Activated T-cell treated with anti-CD3 and anti-CD28 coated beads for 1 hour (primary cell): ENCODE measurements at places on chromosomes 2 and 18.

DNA sequence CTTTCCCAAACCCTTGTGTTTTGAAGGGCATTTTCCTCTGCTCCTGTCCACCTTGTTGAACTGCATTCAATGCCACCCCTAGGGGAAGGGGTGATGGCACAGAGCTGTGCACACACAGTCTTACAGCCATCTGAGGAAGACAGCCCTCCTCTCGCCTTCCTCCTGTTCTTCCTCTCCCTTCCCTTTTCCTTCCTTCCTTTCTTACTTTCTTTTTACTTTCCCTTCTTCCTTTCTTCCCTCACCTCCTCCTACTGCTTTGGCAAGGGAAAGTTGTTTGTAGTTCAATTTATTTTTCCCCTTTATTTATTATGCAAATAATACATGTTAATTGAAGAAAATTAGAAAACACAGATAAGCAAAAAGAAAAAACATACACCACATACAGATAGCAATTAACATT, 99.4 kb downstream of the CDH20 start:
- DNase-seq: no peak

GRCh38 chr18:44693030-44693784, 12.5 kb downstream of the SETBP1 start:
- DNase-seq: no peak

DNA sequence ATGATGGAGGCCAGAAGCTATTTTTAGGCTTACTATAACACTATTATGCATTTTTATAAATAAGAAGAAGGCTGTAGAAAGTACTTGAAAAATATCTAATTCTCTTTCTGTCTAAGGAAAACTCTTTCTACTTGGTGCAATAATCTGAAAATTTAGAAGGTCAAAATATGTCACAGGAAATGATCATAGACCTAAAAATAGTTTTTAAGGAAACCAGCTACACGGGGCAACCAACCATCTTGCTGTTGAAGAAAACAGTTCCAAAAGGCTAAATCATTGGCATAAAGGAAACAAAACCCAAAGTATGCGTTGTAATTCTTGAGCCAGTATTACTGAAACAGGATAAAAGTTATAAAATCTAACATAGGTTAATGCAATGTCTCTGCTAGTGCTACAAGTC, 40.2 kb downstream of the SOCS6 start:
- no peak for DNase-seq

GRCh38 chr2:170745305-170745704, 24.9 kb upstream of the ERICH2 start:
- DNase-seq: no peak

DNA sequence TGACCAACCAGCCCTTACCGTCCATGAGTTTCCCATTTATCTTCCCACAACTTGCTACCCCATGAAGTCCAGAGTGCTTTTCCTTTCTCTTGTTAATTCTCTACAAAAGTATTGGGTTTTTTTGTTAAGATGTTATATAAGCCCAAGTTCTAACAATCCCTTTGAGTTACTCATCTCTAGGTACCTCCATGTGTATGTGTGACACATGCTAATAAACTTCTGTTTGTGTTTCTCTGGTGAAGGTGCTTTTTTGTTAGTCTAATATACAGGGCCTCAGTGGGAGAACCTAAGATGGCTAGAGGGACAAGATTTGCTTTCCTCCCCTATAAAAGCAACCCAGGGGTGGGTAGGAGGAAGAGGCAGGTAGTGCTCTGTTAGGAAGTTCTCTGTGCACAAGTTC, 31.8 kb upstream of the RMDN2 start:
- DNase-seq: no peak

- no peak for DNase-seq
Observed at GRCh38 chr2:172205292-172205691, 102.6 kb upstream of the DLX2 start.

- DNase-seq: no peak
Observed at GRCh38 chr2:121063471-121063870, 221.5 kb downstream of the TFCP2L1 start.

DNA sequence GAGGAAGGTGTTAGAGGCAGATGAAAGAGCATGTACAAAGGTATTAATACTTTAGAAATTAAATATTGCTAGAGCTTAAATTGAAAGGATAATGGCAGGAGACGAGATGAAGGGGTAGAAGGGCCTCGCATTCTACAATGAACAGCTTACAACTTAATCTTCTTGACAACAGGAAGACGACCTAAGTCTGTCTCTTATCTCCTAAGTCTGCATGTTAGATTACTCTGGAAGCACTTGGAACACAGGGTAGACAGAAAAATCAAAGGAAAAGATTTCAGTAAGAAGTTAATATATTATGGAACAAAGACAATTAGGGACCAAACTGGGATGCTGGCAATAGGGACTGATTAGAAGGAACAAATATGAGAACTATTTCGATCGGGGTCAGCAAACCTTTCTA, 34.9 kb downstream of the SMC6 start:
- DNase-seq: no peak

DNA sequence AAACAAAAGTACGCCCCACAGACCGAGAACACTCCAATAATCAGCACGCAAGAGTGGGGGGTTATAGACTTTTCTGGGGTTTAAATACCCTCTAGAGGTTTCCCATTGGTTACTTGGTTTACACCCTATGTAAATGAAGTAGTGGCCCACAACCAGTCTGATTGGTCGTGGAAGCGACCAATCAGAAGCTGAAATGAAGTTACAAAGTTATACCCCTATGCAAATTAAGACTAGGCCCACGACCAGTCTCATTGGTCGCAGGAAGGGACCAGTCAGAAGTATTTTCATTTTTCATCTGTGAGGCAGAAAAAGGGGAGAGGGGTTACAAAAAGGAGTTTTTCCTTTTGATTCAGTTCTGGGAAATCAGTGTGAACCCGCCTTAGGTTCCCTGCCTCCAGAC, 55.3 kb upstream of the YWHAQ start:
- no peak for DNase-seq

DNA sequence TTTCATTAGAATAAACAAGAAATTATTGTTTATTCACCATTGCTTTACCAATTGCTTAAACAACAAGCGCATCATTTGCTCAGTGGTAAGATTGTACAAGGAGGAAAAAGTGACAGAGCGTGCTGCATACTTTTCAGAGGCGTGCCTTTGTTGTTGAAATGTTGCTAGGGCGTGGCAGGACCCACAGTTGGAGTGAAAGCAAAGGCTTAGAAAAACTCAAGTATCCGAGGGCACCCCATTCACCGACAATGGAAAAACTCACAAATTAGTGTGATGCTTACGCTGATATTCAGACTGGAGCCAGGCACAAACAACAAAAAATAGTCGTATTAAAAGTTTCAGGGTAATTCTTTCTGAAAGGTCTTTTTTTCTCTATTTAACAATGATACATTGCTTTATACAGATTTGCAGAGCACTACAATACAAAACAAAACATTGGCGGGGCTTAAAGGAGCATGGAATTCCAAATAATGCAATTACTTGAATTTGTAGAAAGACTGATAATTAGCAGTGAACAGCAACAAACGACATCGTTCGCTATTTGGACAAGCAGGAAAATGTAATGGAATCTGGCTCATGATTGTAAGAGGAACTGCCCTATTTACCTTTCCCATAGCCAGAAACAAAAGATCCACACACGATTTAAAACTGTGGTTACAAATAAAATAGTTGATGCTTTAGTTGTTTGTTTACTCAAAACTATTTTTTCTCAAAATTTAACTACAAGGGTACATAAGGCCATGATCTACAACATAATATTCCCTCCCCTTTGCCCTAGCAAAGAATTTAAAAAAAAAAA, 37.8 kb upstream of the RTTN start:
- DNase-seq: no peak

- no peak for DNase-seq
Observed at GRCh38 chr18:69400976-69401225, 213 bp downstream of the DOK6 start.

- no peak for DNase-seq
Observed at GRCh38 chr2:108575132-108575966, 41.1 kb downstream of the LIMS1 start.

DNA sequence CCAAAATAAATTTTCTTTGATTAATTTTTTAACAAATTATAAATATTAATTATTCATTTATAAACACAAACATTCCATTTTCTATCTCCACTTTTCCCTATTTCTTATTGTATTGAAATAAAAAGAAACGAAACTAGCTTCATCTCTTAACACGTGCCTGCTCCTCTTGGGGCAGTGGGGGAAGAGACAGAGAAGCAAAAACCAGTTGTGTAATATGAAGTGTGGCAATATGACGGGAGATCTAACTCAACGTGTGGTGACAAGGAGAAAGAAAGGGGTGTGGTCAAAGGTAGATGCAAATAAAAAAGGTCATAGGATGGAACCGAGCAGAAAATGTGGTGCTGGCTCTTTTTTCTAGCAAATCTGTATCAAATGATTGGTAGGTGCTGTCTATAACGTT, 106.9 kb upstream of the SLC8A1 start:
- DNase-seq: no peak

- DNase-seq: no peak
Observed at GRCh38 chr18:22827741-22828140, 105.4 kb upstream of the RBBP8 start.

DNA sequence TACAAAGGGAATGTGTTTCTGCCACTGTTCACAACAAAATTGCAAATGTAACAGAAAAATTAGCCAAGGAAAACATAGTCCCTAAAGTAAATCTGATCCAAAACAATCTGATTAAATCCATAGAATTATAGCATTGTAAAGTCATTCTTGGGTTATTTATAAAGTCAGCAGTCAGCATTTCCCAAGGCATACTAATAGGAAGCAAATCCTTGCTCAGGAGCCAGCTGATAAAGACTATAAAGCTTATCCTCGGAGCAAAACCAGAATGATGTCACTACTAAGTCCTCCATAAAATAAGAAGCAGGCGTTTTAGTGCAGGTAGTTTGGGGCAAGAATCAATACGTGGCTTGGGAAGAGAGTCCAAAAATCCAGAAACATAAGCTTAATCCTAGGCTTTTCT, 67.3 kb upstream of the CSRNP3 start:
- no peak for DNase-seq

DNA sequence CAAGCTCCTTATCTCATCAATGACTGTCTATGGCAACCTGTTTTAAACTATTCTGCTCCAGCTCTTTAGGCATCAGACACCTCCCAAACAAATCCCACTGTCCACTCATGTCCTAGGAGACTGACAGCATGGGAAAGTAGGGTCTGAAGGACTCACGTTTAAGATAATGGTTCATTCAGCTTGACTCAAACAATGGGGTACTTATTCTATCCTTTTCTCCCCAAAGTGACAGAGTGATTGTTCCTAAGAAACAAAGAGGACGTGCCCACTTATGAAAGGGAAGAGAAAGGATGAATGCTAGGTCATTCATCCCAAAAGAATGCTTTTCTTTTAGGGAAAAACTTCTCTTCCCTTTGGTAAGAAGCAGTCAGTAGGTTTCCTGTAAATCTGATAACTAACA, 41.9 kb downstream of the ALK start:
- no peak for DNase-seq

- DNase-seq: no peak
Observed at GRCh38 chr2:181836583-181836982, 54.9 kb upstream of the ITPRID2 start.

DNA sequence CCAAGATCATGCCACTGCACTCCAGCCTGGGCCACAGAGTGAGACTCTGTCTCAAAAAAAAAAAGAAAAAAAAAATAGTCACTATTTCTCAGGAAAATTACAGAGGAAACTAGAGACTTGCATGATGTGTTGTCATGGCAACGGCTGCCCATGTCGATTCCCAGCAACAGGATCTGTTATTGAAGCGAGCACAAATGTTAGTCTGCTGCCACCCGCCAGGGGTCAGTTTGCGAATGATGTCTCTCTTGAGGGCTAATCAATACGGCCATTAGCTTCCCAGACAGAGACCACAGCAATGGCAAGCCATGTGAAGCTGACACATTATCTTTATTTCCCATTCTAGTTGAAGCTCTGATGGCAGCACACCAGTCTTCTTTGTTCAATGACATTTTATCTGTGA, 32.4 kb upstream of the ACYP2 start:
- DNase-seq: no peak

GRCh38 chr2:3493615-3494007, 25.7 kb downstream of the ADI1 start:
- DNase-seq: no peak

- no peak for DNase-seq
Observed at GRCh38 chr2:31420936-31421335, 6.4 kb upstream of the XDH start.

DNA sequence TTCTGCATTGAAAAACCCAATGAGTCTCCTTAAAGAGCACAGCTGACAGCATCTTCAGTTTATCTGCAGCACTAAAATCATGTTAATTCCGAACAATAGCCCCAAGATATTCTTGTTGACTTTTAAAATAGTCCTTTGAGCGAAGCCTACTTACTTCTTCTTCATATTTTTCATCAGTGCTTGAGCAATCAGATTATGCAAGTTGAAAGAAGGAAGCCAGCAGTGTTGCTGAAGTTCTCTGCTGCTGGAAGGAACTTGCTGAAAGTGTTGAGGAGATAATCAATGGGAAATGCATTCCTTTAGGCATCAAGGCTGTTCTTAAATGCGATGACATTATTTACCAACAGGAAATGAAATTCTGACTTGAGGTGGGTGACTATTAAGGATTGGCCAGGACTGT, 105.9 kb upstream of the SNTG2 start:
- no peak for DNase-seq

- peak; percentile 59 for DNase-seq
Observed at GRCh38 chr2:10493634-10494281, 45.6 kb upstream of the ODC1 start.

- no peak for DNase-seq
Observed at GRCh38 chr2:214076527-214076926, 334.3 kb upstream of the VWC2L start.

GRCh38 chr18:10386956-10387355, 67.5 kb upstream of the APCDD1 start:
- DNase-seq: no peak

DNA sequence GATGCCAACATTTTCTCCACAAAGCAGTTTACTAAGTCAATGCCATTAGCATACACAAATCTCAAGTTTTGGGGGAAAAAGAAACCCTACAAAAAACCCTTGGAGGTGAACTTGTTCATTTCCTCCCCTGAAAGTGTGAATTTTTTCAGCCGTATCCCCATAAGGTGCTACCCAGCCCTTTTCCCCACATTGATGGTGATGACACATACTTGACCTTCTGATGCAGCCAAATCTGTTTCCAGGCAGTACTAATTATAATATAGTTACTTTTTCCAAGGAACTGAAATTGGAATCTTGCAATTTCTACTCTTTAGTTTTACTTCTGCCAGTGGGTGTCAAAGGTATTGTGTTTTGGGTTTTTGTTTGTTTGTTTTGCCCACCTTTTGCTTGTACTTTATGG, 474.5 kb downstream of the TGIF1 start:
- no peak for DNase-seq

DNA sequence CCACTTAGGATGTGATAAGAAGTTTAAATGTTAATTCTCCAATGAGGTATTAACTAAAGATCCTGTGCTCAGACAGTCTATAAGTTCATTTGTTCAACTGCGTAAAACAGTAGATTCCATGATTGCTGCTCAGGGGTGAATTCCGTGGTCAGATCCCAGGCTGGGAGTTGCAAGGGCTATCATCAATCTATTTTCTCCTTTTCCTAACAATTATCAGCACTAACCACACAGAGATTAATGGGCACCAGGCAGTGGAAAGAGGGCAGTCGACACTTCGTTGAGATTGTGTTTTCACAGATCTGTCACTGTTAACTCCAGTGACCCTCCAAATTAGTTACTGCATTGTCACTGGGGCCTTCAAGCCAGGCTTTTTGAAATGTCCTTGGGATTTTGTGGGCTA, 154.1 kb upstream of the SPRED2 start:
- no peak for DNase-seq
